Vagina (tissue), 2 donors: ENCODE measurements at places on chromosomes 13 and 19.

DNA sequence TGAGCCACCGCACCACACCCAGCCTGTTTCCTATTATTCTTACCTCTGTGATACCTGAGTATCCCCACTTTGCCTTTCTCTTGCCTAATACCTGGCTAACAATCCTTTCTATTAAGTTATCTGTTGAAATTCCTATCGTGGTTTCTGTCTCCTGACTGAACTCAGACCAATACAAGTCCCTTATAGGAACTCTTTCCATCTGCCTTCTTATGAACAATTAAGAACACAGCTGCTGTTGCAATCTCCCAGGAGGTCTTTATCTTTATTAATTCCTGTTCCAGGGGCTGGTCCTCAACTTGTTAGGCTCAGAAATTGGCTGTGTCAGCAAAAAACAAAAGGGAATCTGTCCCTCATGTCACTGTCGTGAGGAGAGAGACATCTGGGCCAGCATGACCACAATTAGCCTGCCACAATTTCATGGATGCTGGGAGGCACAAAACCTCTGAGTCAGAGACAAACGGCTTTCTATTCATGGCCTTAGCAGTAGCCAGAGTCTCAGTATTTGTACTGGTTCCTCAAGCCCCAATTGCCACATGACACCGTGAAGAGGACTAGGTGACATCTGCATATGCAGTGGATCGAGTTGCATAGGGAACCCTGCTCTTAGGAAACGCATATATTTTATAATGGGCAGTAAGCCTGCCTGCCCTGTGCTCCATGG is 58.2 kb downstream of the NUFIP1 start:
- DNase-seq: no peak

GRCh38 chr13:112902669-112903068 is 66.3 kb upstream of the MCF2L start:
- no peak for DNase-seq

DNA sequence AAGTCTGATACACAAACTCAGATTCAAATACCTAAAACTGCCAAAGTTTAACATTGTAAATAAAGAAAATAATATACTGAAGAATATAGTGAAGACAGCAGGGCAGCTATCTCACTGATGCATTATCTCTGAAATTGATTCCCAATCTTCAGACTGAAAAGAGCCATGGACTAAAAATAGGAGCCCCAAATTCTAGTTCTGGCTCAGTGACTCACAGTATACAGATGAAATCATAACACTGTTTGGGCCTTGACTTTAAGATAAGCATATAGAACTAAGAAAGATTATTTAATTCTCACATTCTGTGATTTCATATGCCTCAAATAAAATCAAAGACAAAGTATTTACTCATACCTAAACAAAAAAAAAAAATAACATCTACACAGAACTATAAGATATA is 53.9 kb downstream of the RBM26 start:
- no peak for DNase-seq

GRCh38 chr13:31310786-31311185 is 111.0 kb downstream of the B3GLCT start:
- DNase-seq: no peak

- DNase-seq: no peak
These were observed 13.5 kb upstream of the PLA2G4C start for GRCh38 chr19:48123907-48124651.
